Retinal pigment epithelial cell (primary cell): ENCODE measurements at places on chromosomes 6 and 20.

DNA sequence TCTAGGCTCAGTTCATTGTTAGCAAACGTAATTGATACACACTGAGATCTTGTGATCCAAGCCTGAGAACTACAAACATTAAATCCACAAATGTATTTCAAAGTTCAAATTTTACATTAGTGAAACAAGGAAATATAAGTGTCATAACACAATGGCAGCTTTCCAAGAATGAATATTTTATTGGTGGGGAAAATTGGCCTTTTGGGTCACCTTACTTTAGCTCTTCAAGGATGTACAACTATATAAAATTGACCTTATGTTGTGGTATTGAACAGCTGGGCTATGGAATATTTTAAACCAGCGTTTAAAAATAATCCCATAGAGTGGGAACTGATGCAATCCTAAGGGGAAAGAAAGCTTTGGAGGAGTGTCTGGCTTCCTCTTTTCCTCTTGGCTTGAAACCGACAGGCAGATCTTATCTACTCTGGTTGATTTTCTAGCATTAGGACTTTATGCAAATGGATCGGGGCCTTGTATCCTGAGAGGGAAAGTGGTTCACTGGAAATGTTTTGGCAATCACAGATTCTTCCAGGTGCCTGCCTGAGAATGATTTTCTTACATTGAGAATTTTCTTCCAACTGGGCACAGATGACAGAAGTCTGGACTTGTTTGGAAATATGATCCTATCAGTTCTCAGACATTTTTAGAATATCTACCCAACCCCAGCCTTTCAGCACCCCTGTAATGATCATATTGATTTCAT is 184.8 kb upstream of the ECI2 start:
- peak; percentile 42 for DNase-seq

GRCh38 chr6:120320481-120321162 is 971.1 kb upstream of the MAN1A1 start:
- DNase-seq, result no peak

GRCh38 chr6:159642995-159643394 is 50.0 kb downstream of the SOD2 start:
- DNase-seq, result no peak

GRCh38 chr6:56874328-56874727 is 80.6 kb upstream of the BEND6 start:
- DNase-seq, result no peak

GRCh38 chr6:136873748-136874147 is 48.4 kb upstream of the SLC35D3 start:
- DNase-seq, result no peak

- DNase-seq, result no peak
Observed at GRCh38 chr20:18543932-18544331, 23.3 kb upstream of the SMIM26 start.

DNA sequence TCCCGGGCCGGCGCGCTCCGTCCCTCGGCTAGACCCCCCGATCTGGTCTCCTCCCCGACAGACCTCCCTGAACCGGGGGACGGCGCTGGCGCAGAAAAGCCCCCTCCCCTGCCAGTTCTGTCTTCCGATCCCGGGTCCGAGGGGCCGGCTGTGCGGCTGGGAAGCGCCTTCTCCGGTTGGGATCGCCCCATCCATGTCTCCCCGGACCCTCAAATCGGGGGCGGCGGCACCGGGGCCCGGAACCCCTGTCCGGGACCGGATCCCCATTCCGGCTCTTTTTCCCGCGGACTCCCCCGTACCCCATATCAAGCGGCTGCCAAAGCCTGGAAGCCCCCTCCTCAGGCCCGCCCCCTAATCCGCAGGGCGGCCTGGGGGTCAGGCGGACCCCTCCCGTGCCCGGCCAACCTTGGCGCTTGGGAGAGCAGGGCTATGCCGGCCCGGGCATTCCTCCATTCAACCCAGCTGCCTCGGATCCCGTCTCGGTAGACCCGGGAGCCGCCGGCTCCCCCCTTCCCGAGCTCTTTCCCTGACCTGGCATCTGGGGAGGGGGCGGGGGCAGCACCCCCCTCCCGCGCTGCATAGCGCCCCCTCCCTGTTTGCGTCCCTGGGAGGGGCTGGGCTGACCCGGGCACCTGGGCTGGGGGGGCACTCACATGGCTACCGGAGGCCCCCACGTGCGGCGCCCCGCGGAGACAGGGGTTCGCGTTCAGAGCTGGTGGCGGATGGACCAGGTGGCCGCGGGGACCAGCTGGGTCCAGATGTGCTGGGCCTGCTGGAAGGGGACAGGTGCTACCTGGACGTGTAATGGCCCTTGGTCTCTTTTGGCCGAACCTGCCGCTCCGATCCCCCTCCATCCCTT is 643 bp downstream of the DLGAP4 start:
- no peak for DNase-seq

DNA sequence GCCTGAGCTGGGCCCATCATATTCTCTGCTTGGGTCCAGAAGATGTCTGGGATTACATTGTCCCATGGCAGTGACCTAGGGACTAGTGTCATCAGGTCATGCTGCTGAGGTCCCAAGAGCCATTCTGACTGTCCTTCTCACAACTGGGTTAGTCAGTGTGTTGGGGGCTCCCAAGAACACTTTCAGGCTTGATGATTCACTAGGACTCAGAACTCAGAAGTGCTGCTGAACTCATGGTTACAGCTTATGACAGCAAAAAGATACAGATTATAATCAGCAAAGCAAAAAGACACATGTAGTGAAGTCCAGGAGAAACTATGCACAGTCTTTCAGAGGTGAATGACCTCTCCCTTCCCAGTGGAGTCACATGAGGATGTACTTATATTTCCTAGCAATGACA is 107.8 kb downstream of the SYNE1 start:
- no peak for DNase-seq
